ENCODE measurements at places on chromosomes 11 and 22.
A peak's percentile ranks its signal among the peaks of the same experiment; 100 is the strongest.

DNA sequence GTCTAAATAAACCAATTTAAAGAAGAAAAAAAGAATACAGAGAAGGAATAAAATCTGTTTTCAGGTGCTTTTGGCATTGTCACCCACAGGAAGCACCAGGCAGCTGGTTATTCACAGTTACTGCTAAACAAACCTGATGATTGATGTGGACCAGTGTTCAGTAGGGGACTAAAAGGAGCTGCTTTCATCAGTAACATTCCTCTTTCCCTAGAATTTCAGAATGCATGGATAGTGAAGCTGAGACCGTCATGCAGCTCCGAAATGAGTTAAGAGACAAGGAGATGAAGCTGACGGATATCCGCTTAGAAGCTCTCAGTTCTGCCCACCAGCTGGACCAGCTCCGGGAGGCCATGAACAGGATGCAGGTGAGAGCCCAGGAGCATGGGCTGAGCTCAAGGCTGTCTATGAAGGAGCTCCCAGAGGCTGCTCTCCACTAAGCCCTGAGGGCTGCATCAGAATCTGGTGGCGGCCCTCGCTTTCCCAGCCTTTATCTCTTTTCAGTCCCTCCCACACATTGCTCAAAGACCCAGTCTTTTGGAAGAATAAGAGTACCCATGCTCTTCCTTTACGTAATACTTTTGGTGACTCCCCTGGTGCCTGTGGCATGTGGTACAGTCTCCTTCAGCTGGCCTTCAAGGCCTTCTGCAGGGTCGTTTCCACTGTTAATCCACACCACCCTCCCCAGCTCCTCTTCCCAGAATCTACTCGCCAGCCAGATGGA lies 69.5 kb downstream of the DBX1 start:
- DNase-seq, result peak; percentile 43

GRCh38 chr11:937841-938261 lies 12.2 kb downstream of the AP2A2 start:
- no peak for DNase-seq

- no peak for DNase-seq
Observed at GRCh38 chr11:77096591-77097019, 6.0 kb upstream of the OMP start.

GRCh38 chr11:73551677-73552076 lies 46.2 kb downstream of the FAM168A start:
- DNase-seq, result no peak

GRCh38 chr11:116478669-116479668 lies 293.8 kb downstream of the BUD13 start:
- DNase-seq, result no peak

DNA sequence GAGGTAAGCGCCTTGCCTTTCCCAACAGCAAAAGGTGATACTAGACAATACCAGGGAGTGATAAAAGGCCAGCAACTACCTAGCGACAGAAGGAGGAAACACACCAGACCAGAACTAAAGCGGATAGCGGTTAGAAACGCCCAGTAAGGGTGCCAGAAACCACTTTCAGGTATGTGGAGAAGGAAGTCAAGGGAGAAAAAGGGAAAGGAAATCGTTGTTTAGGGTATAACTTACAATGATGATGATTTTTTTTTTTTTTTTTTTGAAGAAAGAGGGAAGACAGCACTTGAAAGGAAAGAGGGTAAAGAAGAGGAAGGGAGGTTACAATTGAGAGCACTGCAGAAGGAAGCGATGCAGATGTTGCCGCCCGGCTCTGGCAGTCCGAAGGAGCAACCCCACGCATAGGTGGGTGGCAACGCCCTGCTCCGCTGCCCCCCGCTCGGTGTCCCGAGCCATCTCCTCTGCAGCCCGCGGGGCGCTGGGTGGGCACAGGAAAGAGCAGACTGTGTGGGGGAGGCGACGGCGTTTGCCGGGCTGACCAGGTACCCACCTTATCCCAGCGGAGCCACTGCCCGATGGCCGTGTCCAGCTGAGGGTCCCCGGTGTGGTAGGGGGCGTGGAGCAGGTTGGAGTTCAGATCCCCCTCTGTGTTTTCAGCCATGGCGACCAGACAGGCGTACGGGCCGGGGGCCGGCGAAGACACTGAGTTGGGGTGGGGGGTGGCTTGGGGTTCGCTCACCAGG lies 561 bp downstream of the PGM2L1 start:
- DNase-seq, result no peak

DNA sequence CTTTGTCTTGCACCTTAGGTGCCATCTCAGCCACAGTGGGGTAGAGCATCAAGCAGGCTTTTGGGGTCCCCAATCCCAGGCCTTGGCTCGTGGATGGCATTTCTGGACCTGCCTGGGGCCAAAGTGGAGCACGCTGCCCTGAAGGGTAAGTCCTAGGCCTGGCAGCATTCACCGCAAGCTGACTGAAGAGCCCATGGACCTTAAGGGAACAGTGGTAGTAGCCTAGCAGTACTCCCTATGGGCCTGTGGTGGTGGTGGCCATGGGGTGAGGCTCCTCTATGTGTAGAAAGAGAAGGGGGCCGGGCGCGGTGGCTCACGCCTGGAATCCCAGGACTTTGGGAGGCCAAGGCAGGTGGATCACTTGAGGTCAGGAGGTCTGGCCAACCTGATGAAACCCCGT lies 36.9 kb downstream of the PIWIL3 start:
- no peak for DNase-seq

DNA sequence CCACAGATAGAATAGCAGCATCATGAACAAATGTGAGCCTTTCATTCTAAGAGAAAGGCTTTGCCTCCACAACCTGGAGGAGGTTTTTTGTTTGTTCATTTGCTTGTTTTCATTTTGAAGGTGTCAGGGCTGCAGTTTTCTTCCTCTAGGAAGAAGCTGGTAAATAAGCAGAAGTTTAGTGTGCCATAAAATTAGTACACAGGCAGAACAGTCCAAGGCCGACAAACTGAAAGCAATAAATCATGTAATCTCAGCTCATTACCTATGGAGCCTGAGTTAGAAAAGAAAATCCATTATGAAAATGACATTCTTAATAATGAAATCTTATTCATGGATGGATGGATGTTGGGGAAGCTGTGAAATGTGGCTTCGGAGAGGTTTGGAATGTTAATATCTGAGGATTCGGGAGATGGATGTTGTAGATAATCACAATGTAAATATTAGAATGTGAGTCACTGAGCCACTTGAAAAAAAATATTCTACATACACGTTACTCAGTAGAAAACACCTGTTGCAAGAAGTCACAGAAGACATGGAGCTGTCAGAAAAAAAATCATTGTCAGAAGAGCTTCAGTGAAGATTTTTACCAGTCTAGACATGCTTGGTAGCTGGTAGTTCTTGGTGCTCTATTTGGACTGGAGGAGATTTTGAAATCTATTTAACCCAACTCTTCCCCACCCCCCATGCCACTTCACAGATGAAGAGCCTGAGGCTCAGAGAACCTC lies 15.0 kb upstream of the ZDHHC13 start:
- peak; percentile 18 for DNase-seq

Measured in NCI-H1417 treated with DMSO at 0.1 percent for 48 hours (cell line).